Activated B cell treated with CpG ODN at 0.5 μM for 24 hours (primary cell): ENCODE measurements at places on chromosomes 2 and 18. TPM values are rescaled to one million over a fixed set of nuclear protein-coding genes. Genes with fewer than 3 reads are reported as not detected.

The ASB18 gene
- total RNA-seq: not detected in 2 replicates

The LYPD6 gene
- not detected in 2 replicates for total RNA-seq

The DLGAP1 gene
- total RNA-seq: 0.10 and 0.18 TPM in 2 replicates

The TLX2 gene
- total RNA-seq: not detected in 2 replicates

The AGAP1 gene
- total RNA-seq: not detected in 2 replicates

The MZT2A gene
- 67.1 and 82.2 TPM in 2 replicates for total RNA-seq

The IL18R1 gene
- 1.7 and 2.2 TPM in 2 replicates for total RNA-seq

The LIPG gene
- 0.29 TPM in 1 of 2 replicates, not detected in the other for total RNA-seq

The OSR1 gene
- not detected in 2 replicates for total RNA-seq

The KCNE4 gene
- total RNA-seq: not detected in 2 replicates

The STPG4 gene
- total RNA-seq: 0.60 and 1.0 TPM in 2 replicates

The VWA3B gene
- total RNA-seq: not detected in 2 replicates

The CYP27C1 gene
- total RNA-seq: not detected in 2 replicates

DNA sequence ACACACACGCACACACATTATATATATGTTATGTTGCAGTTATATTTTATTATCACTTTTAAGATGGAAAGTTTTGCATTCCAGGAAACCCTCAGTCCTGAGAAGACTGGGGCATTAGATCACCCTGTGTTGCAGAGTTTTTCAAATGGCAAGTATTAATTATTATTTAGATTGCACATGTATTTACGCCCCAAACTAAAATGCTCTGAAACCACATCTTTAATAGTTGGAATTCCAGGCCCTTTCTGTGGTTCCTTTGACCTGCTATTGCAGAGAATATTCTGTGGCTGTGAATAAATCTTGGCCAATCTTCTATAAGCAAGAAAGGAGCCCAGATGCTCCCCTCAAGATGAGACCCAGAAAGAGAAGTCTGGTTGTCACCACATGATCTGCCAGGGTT, 427.0 kb upstream of the TNP1 start:
- no peak for DNase-seq

DNA sequence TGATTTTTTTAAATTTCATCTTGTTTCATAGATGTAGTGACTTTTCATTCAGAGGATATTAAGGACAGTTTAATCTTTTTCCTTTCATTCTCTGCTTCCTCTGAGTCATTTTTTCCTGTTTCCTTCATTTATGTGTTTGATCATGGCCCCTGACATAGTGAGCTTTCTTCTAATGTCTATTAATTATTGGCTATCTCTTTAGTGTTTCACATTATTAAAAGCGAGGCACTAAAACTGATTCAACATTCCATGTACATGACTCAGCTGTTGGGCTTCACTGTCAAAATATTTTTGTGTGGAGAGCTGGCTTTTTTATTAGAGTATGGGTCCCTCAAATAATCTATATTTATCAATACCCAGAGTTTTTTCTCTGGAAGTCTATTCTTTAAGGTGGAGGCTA, 125.8 kb downstream of the THSD7B start:
- DNase-seq: no peak

DNA sequence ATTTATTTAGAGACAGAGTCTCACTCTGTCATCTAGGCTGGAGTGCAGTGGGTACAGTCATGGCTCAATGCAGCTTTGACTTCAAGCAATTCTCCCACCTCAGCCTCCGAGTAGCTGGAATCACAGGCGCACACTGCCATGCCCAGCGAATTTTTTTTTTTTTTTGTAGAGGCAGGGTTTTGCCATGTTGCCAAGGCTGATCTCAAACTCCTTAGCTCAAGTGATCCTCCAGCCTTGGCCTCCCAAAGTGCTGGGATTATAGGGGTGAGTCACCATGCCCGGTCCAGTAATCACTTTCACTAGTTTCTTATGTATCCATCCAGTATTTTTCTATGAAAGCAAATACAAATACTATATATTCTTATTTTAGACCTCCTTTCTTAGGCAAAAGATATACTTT, 24.0 kb downstream of the PRKAG3 start:
- no peak for DNase-seq

DNA sequence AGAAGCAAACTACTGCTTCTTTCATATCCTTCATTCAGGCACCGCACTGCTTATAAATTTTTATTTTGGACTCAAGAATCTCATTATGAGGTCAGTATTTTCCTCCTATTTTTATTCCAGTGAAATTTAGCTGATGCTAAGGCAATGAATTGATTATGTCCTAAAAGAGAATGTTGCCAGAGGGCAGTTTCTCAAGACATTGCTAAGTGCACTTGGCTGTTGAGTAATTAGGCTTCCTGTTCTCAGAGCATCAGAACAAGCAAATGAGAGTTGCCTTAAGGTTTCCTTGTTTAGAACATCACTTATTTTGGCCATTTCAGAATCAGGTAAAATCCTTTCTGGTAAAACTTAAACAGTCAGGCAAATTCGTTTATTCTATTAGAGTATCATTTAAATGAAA, 548.6 kb upstream of the ZEB2 start:
- no peak for DNase-seq

GRCh38 chr2:105383432-105384166, 15.3 kb downstream of the FHL2 start:
- DNase-seq: no peak

GRCh38 chr2:54872780-54873179, 149.3 kb downstream of the EML6 start:
- no peak for DNase-seq

- DNase-seq: peak; percentile 78
Observed at GRCh38 chr2:136118819-136119716, 1.1 kb upstream of the CXCR4 start.

GRCh38 chr2:99140860-99141109, 722 bp upstream of the C2orf15 start:
- DNase-seq: no peak

GRCh38 chr18:57051657-57052044, 95.2 kb upstream of the BOD1L2 start:
- no peak for DNase-seq

- no peak for DNase-seq
Observed at GRCh38 chr2:169709331-169709730, 15.1 kb downstream of the PHOSPHO2 start.

DNA sequence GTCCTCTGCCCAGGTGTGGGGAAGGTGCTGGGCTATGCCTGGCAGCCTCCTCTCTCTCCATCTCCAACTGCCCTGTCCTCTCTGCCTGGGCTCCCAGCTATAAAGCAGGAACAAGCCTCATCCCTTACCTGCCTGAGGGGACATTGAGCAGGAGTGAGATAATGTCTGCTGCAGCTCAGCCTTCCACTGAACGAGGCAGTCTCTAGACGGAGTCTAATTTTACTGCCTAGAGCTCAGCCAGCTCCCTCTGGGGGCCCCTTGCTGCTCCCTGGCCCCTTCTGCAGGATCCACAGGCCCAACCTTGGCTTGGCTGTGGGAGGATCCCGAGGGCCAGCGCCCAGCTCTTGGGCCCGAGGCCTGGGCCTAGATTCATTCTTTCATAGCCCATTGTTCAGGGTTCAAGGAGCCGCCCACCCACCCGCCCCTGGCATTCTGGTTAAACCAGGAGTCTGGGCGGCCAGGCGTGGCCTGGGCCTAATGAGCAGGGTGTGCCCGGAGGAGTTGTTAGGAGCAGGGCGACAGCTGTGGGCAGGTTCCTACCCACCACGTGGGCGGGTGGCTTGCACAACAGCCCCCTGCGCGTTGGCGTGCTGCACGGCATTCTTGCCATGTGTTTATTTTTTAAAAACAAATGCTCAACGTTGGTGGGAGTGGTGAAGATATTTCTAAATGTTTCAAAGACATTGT, 44.6 kb downstream of the FOSL2 start:
- DNase-seq: no peak

DNA sequence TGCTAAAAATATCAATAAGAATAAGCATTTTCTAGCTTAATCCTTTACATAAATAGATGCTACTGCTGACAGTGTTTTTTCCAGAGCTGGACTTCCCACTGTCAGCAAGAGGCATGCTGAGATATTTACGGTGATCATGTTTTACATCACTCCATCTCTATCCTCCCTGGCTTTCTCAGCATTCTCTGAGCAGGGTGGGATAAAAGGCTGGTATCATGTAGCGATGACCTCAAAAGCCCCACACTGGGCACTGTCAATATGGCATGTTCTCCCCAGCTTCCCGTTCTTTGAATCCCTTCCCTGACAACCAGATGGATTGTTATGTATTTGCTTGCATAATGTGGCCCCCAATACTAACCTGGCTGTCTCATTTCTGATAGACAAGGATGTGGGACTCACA, 83.2 kb upstream of the EPHA4 start:
- no peak for DNase-seq

DNA sequence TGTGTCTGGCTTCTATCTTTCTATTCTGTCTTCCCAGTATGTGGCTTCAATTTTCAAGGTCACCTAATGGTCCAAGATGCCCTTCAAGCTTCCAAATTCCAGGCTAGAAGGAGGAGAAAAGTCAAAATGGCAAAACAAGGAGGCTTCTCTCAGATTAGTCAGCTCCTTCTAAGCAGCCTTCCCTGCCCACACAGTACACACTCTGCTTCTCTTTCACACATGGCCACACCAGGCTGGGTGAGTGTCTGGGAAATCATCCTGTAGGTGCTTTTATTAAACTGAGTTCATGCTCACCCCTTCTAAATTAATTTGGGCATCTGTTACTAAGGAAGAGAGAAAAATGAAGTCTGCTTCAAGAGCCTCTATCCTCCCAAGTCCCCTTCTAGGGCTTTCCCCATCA, 277.2 kb upstream of the MGAT5 start:
- no peak for DNase-seq

- DNase-seq: no peak
Observed at GRCh38 chr18:11574545-11574944, 34.9 kb upstream of the SLC35G4 start.
